ENCODE measurements at places on chromosomes 2 and 18.

DNA sequence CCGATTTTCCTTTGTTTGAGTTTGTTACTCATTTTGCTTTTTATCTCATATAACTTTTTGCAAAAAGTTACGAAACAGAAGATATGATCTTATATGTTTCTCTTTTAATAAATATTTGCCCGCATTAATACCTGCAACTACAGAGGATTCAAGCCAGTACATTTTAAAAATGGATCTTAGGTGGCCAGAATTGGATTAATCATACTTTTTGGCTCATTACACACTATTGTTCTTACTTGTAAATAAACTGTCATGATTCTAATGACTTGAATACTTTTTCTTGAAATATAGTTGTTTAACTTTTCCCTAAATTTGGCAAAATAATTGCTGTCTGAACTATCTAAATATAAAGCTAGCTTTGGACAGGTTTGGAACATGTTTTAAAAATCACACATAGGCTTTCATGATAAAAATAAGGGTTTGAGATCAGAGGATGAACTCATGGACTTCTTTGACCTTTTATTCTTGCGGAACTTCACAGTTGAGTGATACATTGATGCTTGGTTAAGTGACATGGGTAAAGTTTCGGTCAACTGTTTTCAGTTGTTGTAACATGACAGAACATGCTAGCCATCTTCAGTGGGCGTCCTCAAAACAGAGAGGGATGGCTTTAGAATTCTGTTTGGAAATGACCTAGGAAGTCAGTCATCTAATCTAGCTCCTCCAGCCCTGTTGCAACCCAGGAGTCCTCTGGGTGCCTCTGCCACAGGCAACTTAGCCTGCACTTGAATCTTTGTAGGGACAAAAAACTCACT is 44.5 kb downstream of the LTBP1 start:
- no peak for DNase-seq

DNA sequence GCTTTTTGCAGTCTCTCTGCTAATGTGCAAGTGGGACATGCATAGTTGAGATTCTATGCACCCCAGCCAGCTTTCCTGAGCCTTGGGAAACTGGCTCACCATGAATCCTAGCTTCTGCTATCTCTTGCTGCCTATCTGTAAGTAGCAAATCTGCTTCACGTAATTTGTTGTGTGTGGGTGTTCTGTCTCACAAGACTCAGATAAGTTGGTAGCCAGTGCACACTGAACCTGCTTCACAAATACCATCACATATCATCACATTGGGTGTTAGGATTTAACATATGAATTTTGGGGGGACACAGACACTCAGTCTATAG is 13.9 kb upstream of the VRK2 start:
- DNase-seq = no peak

GRCh38 chr2:99692785-99693184 is 203.0 kb upstream of the REV1 start:
- no peak for DNase-seq

DNA sequence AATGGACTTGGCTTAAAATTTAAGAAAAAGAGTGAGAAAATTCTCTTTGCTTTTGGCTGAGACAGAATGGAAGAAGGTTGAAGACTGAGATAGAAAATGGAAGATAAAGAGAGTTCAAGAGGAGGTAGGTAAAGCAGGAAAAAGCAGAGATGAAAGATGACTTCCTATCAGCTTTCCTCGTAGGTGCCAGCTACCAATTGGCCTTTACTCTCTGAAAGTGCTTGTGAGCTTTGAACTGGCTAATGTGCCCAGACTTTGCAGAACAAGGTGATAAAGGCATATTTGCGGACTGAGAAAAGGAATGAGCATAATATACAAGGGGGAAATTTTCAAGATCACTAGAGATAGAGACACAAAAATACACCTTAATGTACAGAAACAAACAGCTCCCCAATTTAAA is 54.7 kb upstream of the UBE2E3 start:
- no peak for DNase-seq

GRCh38 chr18:12015416-12016062 is 34.2 kb downstream of the IMPA2 start:
- no peak for DNase-seq

DNA sequence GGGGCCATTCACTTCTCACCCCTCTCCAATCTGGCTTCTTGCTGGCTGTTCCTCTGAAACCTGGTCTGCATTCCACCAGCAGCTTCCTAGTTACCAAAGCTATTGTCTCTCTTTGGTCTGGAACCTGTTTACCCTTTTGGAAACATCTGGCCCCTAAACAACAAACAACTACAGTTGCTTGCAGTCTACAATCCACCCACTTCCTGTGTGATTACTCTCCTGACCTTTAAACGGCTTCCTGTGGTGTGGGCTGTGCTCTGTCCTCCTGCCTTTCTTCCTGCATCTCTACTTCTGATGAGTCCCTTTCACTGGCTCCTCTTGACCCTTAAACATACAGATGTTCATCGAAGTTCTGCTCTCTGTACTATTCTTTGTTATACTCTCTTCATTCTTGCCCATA is 303.8 kb downstream of the TDRD15 start:
- no peak for DNase-seq

- DNase-seq = no peak
These were observed 45.7 kb downstream of the STK39 start for GRCh38 chr2:168201584-168202116.

- DNase-seq = no peak
These were observed 140.1 kb downstream of the BABAM2 start for GRCh38 chr2:28030600-28030999.

DNA sequence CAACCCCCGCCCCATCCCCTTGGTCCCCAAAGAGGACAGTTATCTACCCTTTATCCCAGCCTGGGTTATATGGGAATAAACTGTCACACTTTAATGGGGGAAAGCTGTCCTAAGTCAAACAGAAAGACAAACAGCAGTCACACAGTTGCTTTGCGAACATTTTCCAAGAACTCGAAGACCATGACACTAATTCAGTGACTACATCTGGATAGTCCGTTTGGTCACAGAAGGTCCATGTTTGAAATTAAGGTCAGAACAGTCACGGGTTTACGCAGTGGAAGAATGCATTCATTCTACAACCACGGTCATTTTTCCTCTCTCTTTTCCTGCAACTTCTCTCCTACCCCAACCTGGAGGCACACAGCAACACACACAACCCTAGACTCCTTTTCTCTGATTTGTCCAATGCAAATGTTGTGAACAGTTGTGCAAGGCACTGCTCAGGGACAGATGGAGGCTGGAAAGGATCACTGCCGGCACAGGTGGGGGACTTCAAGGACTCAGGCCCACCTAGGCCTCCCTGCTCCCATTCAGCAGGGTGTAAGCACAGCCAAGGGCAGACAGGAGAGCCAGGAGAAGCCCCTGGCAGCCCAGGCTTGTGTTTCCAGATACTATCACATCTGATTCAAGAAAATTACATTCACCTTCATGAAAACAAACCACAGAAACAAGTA is 39.9 kb downstream of the ZNF516 start:
- no peak for DNase-seq

DNA sequence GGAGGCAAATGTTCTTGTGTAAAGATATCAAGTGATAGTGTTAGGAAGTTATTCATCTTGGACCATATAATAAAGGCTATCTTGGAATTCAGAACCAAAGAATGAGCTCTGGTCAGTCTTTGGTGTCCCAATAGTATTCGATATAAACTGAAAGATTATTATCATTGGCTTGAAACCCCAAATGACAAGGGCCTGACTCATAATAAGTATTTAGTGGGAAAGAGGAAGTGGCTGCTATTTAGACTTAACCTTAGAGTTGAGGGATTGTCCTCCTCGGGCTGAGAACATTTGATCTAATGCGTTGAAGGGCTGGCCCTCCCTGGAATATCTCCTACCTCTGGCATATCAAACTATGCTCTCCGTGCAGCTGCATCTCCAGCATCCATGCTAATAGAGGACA is 67.5 kb downstream of the CDH20 start:
- DNase-seq = no peak

DNA sequence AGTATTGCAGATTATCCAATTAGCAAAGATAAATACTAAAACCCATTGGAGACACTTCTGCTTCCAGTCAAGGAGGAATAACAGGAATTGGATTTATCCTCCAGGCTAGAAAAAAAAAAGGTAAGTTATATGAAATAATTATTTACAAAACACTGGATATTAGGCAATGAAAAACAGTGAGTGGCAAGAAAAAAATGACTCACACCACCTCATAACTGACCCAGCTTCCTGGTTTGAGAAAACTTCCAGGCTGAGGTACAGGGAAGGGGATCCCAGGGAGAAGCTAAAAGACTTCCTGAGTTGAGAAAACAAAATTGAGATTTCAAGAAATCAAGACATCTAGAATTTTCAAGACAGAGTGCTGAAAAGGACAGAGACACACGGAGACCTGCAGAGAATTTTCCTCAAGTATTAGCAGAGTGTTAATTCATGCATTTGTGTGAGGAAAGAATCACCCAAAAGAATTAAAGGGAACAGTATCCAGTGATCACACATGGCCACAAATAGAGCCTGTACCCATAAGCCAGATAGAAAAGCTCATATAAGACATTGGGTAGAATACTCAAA is 17.4 kb downstream of the SRD5A2 start:
- DNase-seq = no peak

GRCh38 chr2:233419602-233420391 is 65.5 kb downstream of the DGKD start:
- DNase-seq = peak; percentile 47

- no peak for DNase-seq
These were observed 108.8 kb downstream of the RBMS1 start for GRCh38 chr2:160384791-160385190.

- DNase-seq = no peak
These were observed 361.7 kb downstream of the TMEM182 start for GRCh38 chr2:103123516-103123915.

GRCh38 chr2:221514305-221515040 is 57.6 kb downstream of the EPHA4 start:
- DNase-seq = no peak

GRCh38 chr2:68811364-68811763 is 59.8 kb downstream of the BMP10 start:
- no peak for DNase-seq

DNA sequence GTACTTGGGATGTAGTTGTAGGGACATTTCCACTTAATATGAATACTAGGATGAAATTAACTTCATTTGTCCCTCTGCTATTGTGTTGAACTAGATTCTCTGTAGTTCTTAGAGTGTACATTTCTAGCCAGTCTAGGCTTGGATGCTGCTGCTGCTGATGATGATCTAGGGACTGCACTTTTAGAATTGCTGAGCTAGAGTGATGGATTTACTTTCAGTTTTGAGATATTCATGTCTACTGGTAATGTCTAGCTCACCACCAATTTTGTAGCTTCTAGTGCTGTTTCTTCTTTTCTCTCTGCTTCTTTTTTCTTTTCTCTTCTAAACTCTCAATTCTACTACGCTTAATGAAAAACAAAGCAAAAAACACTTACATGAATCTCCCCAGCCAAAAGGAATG is 49.4 kb downstream of the MRPS9 start:
- DNase-seq = no peak

GRCh38 chr18:10798727-10799550 is 273.1 kb downstream of the NAPG start:
- no peak for DNase-seq

GRCh38 chr18:75111760-75112159 is 97.2 kb downstream of the PTGR3 start:
- no peak for DNase-seq

DNA sequence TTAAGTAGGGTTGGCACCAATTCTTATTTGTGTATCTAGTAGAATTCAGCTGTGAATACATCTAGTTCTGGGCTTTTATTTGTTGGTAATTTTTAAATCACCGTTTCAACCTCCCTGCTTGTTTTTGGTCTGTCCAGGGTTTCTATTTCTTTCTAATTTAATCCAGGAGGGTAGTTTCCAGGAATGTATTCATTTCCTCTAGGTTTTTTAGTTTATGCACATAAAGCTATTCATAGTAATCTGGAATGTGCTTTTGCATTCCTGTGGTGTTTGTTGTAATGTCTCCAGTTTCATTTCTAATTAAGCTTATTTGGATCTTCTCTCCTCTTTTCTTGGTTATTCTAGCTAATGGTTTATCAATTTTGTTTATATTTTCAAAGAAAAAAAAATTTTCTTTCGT is 1361.8 kb upstream of the DDX18 start:
- DNase-seq = no peak

DNA sequence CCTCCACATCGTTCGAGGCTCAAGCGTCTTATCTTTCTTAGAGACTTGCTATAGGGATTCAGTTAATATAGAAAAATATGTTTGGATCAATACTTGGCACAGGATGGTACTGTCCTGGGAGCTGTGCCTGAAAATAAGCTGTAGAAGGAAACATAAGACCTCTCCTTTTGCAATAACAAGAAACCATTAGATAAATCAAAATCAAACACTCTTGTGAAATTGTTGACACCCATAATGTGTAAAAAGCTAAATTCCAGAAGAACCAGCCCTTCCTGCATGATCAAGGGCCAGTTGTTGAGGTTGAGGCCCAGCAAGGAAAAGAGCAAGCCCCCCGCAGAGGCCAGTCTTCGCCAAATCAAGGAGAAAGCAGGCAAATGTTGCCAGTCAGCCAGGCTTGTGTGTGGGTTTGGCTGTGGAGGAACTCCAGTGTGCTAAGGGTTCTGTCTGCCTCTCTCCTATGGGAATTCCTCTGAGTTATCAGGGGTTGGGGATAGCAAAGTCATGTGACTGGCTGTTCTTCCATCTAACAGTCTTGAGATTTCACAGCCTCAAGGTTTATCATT is 185.7 kb downstream of the ACKR3 start:
- no peak for DNase-seq

- DNase-seq = no peak
These were observed 157.4 kb downstream of the SOX11 start for GRCh38 chr2:5849562-5849961.

DNA sequence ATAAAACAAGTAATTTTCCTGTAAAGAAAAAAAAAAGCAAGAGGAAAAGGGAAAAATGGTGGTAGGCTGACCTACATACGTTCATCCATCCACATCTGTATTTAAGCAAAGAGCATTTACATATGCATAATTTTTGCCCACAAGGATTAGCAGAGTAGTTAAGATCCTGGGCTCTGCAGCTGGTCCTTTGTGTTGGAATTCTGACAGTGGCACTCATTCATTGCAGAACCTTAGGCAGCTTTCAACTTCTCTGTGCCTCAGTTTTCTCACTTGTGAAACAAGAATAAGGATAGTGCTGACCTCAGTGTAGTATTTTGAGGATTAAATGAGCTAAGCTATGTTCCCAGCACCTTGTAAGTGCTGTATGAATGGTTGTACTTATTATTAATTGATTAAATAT is 211.3 kb downstream of the ARL4C start:
- no peak for DNase-seq

- DNase-seq = no peak
These were observed 90.3 kb downstream of the SP3 start for GRCh38 chr2:173874894-173875237.

DNA sequence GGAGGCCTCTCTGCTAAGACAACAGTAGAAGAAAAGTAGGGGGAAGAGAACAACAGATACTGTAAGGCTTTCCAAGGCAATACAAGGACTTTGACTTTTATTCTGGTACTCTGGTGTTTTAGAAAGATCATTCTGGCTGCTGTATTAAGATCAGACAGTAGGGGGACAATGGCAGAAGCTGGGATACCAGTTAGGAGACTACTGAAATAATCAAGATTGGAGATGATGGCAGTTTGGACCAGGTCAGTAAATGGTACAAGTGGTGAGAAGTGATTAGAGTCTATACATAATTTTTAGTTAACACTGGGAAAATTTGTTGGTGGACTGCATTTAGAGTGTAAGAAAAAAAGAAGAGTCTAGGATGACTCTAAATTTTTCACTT is 139.7 kb downstream of the ROCK1 start:
- DNase-seq = no peak

All from stimulated activated CD4-positive, alpha-beta T cell treated with anti-CD3 and anti-CD28 coated beads, Interleukin-4, amount 100 ng/mL, for 24 hours (primary cell).